MG63 (cell line): ENCODE measurements at places on chromosomes 2 and 18.

GRCh38 chr18:25786758-25787157 is 303.7 kb downstream of the SS18 start:
- DNase-seq, result peak; percentile 62

DNA sequence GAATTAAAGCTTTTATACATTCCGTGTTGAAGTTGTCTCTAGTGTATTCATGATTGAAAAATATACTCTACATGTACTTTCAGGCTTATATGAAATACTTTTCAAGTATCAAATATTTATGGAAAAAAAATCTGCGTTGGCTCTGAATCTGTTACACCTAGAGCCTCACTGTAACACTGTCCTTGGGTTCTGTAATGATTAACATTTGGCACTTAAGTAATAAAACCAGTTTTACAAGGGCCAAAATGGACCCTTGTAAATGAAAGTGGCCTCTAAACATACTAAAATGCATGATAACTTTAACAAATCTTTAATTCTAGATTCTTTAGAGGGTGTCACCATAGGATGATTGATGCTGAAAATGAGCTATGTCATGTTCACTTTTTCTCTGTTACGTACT is 162.8 kb downstream of the PTPRM start:
- no peak for DNase-seq

- DNase-seq, result no peak
Observed at GRCh38 chr18:9578306-9578705, 36.1 kb downstream of the PPP4R1 start.

DNA sequence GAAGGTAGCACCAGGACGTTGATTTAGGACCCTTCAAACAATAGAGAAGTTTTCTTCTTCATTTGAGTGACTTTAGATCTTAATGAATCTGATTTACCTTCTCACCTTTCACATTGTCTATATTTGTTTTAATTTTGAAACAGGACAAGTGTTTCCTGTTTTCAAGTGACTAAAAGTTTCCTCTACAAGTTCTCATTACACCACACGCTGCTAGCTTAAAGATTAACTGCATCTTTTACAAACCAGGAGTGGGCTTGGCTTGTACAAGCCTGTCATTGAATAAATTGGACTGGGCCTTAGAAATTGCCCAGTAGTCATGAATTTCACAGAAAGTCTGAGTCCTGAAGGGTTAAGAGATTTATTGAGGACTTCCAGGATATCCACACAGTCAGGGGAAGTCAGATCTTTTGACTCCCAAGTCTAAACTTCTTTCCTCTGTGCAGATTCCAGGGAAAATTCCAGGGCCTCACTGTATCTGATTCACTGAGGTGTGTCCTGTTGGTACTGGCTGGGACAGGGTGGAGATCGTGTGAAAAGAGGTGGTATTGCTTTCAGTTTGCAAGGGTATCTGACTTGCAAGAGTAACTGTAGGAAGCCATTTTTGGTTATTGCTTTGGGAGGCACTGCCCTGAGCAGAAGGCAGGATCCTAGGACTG is 3.4 kb downstream of the SGPP2 start:
- no peak for DNase-seq

- DNase-seq, result no peak
Observed at GRCh38 chr2:175318542-175318941, 137.0 kb upstream of the ATP5MC3 start.

GRCh38 chr2:212915121-212915782 is 236.2 kb downstream of the IKZF2 start:
- no peak for DNase-seq

GRCh38 chr2:127515383-127515915 is 10.8 kb downstream of the IWS1 start:
- no peak for DNase-seq

- DNase-seq, result no peak
Observed at GRCh38 chr2:6937157-6937556, 19.9 kb downstream of the RNF144A start.

DNA sequence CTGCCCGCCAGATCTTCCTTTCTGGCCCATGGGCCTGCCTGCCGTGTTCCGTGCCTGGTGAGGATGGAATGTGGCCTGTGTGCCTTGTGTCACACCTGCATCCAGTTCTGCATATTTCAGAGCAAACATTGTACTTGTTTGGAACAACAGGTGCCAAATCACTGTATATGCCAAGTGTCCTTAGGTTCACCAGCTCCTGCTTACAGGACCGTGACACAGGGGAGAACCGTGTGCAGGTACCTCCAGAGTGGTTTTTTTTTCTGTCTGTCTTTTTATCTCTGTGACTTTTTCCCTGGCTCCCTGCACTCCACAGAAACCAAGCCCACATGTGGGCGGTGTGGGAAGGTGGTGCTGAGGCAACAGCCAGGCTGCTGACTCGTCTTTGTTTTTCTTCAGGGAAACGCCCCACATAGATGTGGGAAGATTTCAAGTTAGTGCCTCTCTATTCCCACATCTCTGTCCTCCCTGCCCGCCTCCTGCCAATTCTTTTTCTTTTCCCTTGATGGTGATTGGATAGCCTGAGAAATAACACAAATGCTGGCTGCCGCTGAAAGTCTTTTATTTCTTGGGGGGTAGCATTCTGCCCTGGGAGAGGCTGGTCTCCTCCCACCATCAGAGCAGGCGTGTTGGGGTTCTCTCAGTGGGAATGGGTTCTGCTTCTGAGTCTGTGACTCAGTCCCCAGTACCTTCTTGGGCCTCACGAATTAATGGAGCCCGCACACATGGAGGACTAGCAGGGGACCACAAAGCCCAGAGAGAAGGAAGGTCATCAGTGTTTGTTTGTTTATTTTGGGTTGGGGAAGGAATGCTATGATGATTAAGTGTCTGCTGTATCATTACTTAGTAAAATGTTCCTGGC is 21.4 kb downstream of the GRHL1 start:
- DNase-seq, result peak; percentile 70

- DNase-seq, result no peak
Observed at GRCh38 chr18:56889621-56890020, 238.5 kb downstream of the WDR7 start.

DNA sequence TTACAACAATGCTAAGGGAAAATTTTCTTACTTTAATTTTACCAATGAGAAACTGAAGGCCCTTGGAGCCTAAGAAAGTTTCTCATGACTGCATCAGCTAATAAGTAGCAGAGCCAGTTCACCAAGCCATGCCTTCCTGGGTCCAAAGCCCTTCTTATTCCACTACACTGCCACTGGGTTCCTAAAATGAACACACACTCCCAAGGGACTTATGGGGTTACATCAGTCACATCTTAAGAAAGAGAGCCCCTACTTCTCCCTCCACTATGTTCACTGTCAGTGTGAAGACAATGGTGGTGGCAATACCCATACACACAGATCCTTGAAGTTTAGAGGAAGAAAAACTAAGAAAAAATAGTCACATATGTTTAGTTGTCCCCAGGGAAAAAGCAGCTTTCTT is 20.6 kb downstream of the MBD2 start:
- DNase-seq, result no peak

GRCh38 chr2:128726911-128727310 is 408.2 kb upstream of the HS6ST1 start:
- no peak for DNase-seq

- no peak for DNase-seq
Observed at GRCh38 chr2:44680424-44680971, 261.0 kb upstream of the SIX3 start.

GRCh38 chr2:131645177-131645765 is 117.6 kb downstream of the CCDC74A start:
- no peak for DNase-seq

- no peak for DNase-seq
Observed at GRCh38 chr18:70195014-70195614, 10.4 kb downstream of the RTTN start.

GRCh38 chr2:224412141-224413015 is 10.5 kb upstream of the FAM124B start:
- peak; percentile 71 for DNase-seq

- DNase-seq, result peak; percentile 51
Observed at GRCh38 chr2:39530411-39530866, 93.4 kb upstream of the MAP4K3 start.

DNA sequence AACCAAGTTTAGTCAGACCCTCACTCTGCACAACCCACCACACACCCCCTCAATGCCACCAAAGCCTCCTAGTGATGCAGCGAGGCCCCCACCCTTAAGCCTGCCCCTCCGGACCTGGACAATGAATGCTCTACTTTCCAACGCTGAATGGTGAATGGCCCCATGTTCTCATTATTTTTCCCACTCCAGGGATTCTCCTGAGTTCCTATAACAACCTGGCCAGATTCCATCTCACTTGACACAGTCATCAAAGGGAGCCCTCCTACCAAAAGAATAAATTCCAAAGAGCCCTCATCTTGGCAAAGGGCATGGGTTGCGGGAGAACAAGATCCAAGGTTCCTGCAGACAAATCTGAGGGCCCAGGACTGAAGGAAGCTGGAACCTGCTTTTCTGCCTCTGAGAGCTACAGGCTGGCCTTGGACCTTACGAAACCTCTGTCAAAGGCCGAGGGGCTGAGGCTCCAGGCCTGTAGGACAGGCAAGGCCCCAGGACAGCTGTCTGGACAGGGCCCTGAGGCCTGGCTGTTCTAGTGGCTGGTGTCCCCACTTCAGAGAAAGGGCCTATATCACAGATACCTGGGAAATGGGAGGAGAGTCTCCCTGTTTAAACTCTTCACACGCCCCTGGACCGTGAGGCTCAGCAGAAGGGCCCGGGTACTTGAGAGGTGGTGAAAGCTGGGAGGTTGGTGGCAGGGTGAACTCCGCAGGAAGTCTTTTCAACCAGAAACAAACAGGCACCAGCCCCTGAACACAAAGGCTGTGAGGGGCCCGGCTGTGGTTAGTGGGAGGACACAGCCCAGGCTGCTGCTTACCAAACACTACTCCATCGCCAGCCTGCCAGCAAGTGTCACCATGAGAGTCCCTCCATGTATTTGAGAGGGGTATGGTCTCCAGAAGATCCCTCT is 27.3 kb downstream of the SFXN5 start:
- no peak for DNase-seq

DNA sequence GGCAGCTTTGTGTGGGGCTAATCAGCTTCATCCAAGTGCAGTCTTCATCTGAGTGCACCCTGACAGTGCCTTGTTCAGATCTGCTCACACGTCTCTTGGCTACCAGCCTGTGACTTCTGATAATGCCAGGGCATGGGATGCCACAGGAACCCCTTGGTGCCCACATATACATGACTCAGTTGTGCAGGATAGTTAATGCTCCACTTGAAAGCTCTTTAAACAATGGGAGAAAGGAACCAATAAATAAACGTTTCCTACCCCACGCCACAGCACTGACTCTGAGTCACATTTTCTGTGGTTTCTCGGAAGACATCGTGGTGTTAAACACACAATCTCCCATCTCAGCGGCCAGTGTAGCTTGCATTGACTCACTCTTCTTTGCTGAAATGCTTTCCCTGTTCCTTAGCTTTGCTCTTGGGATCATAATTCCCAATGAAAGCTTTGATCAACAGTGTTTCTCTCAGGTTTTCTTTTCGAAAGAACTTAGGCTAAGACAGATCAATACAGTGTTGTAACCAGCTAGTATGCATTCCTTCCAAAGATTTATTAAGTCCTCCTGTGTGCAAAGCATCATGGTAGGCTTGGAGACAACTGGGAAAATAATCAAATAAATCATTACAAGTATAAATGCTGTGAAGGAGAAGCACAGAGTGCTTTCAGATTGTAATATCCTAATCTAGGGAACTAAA is 142.0 kb downstream of the COPS8 start:
- peak; percentile 91 for DNase-seq

- DNase-seq, result no peak
Observed at GRCh38 chr18:12008181-12008767, 27.0 kb downstream of the IMPA2 start.

- peak; percentile 49 for DNase-seq
Observed at GRCh38 chr2:143259368-143259958, 130.2 kb downstream of the ARHGAP15 start.

DNA sequence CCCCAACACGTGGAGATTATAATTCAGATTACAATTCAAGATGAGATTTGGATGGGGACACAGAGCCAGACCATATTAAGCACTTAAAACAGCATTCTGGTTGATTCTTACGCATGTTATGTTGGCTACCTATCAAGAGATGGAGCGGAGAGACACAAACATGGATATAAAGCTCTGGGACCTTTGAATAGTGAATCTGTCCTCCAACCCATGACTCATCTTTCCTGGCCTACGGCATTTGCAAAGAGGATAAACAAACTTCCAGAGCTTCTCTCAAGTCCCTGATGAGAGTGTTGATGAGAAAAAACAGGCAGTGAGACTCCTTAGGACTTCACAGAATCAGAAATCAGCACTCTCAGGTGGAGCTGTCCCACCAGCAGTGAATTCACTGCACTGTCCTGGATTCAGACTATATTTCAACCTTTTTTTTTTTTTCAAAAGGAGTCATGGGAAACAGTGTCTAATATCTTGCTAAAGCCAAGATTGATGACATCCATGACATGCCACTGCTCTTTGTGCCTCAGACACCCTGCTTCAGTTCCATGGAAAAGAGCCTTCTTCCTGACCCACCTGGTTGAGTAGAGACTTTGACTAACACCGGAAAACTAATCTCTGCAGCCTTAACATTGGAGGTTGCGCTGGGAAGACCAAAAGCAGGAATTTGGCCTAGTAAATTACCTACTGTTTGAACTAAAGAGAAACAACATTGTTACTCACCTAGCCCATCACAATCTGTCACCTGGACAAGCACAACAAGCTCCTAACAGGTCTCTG is 62.1 kb upstream of the NPAS2 start:
- DNase-seq, result peak; percentile 68

GRCh38 chr2:237256887-237257286 is 157.1 kb downstream of the COL6A3 start:
- DNase-seq, result peak; percentile 75

DNA sequence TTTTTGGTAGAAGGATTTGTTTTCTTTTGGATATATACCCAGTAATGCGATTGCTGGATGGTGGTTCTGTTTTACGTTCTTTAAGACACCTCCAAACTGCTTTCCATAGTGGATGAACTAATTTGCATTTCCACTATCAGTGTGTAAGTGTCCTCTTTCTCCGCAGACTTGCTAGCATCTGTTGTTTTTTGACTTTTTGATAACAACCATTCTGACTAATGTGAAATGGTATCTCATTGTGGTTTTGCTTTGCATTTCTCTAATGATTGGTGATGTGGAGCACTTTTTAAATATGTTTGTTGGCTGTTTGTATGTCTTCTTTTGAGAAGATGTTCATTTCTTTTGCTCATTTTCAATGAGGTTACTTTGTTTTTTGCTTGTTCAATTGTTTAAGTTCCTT is 260.9 kb upstream of the CWC22 start:
- DNase-seq, result no peak

GRCh38 chr2:120684289-120685065 is 51.2 kb upstream of the GLI2 start:
- peak; percentile 45 for DNase-seq

GRCh38 chr2:35365859-35366258 is 989.7 kb upstream of the CRIM1 start:
- DNase-seq, result no peak
